NCI-H2107 (cell line): ENCODE measurements at places on chromosomes 7 and 10.

DNA sequence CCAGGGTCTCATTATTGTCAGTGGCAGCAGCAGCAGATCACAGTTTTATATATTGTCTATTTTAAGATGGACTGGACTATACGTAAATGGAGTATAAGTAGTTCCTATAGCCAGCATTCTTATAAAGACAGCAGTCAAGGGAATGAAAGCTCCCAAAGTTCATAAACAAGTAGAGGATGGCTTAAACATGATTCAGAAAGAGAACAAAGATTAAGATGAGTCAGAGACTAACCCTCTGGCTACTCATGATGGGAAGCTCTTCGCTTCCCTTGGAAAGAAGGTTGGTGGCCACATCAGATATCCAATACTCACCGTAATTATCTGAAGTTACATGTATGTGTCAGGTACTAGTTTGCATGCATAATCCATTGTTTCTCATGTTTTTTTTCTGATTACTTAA lies 277.0 kb downstream of the INHBA start:
- no peak for DNase-seq

DNA sequence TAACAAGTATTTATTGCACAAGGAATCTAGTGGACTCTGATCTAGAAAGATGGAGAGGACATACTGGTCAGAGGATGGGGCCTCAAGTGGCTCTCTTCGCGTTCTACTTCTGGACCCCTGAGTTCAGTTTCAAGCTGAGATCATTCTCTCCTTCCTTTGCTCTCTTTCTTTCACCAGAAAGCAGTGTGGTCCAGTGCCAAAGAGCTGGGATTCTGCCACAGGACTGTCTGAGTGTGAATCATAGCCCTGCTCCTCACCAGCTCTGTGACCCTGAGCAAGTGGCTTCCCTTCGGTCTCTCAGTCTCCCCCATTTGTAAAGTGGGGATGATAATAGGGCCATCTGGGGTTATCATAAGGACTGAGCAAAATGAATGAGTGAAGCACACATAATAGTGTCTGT lies 715.2 kb downstream of the SUGCT start:
- DNase-seq = no peak

DNA sequence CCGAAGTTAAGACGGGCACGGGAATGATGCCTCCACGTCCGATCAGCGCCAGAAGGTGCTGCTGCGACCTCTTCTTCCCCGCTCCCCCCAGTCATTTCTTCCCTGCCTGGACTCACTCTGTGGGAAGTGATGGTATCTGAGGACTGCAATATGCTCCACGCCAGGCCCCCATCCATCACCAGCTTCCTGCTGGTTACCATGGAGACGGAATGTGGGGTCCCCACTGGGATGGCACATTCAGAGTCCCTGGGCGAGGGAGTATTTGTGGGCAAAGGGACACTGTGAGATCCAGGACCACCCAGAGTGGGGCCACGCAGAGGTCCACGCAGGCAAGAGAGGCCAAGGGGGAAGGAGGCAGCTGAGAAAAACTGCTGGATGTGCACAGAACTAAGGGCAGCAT lies 39.7 kb downstream of the CARD11 start:
- no peak for DNase-seq

DNA sequence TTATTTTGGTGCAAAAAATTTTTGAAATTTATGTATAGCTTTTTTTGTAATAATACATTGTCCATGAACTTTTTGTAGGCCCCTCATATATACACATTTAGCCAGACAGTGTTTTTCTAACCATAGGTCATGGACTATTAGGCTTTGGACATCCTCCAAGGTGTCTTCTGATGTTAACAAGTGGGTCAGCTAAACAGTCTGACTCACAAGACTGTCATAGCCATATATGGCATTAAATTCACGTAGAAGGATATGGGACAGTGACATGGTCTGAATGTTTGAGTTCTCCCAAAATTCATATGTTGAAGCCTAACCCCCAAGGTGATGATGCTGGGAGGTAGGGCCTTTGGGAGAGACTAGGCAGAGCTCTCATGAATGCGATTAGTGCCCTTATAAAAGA lies 14.0 kb upstream of the NUB1 start:
- DNase-seq = no peak

DNA sequence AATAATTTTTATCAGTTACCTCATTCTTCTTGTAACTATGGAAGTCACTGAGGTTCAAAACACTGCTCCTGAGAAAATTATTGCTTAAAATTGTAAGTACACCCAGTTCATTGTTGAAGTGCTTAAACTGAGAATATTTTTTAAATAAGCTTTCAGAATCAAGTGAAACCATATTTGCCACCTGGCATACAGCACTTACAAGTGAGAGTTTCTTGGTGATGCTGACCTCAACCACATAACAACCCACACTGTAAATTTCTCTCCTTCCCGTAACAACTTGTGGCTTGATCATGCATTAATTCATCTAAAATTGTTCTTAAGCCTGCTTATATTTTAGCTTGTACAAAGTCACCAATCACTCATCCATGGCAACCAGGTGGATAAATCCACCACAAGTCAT lies 34.0 kb downstream of the IMMP2L start:
- no peak for DNase-seq

- no peak for DNase-seq
Measured at GRCh38 chr7:70322856-70323255, 724.6 kb downstream of the AUTS2 start.

GRCh38 chr10:22620140-22620857 lies 94.1 kb downstream of the PIP4K2A start:
- no peak for DNase-seq

- no peak for DNase-seq
Measured at GRCh38 chr10:109405338-109405737, 518.0 kb downstream of the XPNPEP1 start.

DNA sequence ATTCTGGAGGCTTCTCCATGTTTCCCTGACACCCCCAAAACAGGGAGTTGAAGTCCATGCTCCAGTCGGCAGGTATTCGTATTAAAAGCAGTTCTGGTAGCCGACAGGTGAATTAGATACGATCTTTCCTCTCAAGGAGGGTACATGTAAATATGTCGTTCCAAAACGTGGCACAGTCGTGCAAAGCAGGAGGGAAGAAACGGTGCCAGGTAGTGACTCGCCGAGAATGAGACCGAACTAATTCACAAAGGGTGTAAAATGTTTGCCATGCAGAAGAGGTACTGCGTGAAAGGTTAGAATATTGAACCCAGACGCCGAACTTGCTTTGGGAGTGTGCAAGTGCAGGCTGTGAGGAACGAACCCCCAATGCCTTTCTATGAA lies 483 bp downstream of the EDRF1 start:
- DNase-seq = no peak

GRCh38 chr7:102974366-102975236 lies 61.8 kb downstream of the LRRC17 start:
- no peak for DNase-seq
